ENCODE measurements at places on chromosomes 13 and 19.

DNA sequence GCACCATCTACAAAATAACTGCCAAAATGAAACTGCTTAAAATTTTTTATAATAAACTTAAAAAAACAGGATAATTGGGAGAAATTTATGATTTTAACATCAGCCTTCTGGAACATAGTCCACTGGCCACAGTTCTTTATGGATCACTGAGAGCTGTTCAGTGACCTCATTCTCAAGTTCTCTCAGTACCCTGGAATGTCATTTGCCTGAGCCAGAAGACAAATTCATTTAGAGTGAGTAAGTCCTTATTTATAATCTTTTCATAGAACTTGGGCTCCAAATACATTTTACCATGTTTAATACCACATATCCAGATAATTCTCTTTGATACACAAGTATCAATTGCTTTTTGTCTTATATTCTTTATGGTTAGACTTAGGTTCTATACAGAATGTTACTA is 87.6 kb downstream of the CAB39L start:
- no peak for DNase-seq

DNA sequence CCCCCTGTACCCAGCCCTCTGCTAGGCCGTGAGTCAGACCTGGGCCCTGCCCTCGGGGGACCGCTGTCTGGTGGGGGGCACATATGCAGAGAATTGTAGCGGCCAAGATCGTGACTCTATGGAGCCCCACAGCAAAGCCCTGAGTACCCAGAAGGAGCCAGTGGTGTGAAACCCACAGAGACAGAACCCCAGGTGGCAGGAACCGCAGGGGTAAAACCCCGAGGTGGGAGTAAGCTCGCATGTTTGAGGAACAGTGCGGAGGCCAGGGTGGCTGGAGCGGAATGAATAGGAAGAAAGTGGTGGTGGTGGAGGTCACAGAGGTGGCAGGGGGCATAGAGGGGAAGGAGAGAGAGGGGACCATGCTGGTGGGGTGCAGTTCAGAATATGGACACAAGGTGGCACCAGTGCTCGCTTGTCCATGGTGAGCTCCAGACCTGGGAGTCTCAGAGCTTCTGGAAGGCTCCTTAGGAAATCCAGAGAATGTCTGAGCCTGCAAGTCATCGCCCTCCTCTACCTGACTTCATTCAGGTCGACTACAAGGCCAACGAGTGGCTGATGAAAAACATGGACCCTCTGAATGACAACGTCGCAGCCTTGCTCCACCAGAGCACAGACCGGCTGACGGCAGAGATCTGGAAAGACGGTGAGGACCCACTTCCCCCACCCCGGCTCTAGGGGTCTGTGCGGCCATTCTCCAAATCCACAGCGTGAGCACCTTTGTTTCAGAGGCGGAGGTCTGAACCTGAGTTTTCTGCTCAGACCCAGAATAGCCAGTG is 48.9 kb downstream of the MYH14 start:
- DNase-seq, result no peak

GRCh38 chr13:108561149-108561548 is 68.3 kb upstream of the MYO16 start:
- no peak for DNase-seq

DNA sequence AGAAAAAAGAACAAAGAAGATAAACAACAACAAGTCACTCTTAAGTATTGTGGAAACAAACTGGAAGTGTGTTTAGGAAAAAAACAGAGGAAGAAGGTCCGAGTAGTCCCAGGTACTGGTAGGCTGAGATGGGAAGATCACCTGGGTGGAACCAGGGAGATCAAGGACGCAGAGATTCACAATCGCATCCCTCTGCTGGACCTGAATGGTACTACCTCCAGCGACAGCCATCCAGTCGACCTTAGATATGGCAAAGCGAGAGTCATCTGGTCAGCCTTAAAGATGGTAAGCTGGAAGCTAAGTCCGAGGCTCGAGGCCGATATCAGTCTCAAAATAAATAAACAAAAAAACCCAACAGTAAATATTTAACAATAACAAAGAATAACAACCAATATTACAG is 44.9 kb upstream of the ZNF91 start:
- no peak for DNase-seq

DNA sequence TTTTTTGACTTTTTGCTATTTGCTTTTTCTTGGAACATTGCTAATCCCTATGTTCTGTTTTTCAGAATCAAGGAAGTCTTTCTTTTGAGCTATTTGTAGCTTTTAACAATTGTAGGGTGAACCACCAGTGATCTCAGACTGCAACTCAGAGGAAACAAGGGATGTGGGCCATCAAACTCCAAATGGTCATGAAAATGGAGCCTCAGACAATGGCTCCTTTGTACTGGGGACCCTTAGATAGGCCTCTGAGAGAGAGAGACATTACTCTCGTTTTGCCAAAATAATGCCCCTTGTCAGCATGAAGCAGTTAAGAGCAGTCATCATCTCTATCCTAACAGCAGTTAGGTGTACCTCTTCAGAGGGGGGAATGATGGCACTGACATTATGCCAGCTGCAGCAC is 56.4 kb upstream of the GJB6 start:
- DNase-seq, result no peak

- no peak for DNase-seq
Measured at GRCh38 chr19:49395581-49396407, 7.7 kb downstream of the KASH5 start.

- DNase-seq, result no peak
Measured at GRCh38 chr13:84994582-84994981, 804.6 kb downstream of the SLITRK6 start.

DNA sequence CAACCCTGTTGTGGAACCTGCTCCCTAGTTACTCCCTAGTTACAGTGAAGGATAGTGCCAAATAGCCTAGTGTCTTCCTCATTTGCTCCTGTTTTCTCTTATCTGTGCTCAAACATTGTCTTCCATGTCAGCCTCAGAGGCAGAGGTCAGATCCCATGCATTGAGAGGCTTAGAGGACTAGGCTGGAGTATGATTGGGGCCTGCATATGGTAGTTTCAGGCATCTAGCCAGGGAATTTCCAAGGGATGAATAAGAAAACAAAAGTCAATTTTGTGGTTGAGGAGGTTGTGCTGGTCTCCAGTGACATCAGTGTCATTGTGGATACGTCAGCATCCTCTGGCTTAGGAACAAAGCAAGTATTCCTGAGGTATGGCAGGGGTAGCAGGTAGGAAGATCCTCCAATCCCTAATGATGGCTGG is 9.4 kb downstream of the ZNF546 start:
- no peak for DNase-seq

DNA sequence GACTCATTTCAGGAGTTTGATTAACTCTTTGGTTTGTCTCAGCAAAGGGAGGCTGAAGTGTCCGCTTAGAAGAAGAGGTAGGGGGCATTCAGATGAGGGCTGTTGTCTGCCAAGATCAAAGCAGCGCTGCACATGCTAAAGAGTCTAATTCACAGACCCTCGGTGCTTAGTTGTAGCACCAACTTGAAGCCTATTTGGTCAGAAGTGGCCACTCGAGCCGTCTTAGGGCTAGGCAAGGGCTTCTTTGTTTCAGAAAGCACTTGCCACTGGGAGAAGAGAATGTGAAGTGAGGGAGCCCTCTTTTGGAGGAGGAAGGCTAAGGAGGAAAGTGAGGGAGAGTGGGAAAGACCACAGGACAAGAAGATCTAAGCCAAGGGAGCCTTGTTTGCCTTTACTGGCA is 313.4 kb upstream of the TMTC4 start:
- no peak for DNase-seq

DNA sequence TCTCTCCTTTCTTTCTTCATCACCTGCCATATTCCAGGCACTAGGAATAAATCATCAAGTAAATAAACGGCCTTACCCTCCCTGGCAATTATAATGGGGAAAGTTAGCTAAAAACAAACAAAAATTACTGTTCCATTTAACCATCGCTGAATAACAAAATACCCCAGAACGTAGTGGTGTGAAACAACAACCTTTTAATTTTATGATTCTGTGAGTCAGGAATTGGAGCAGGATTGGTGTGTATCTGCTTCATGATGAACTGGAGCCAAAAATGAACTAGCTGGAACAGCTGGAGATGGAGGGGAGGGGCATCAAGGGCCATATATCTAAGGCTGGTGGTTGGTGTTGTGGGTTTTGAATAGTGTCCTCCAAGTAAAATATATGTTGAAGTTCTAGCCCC is 3.7 kb upstream of the CADM4 start:
- DNase-seq, result no peak

DNA sequence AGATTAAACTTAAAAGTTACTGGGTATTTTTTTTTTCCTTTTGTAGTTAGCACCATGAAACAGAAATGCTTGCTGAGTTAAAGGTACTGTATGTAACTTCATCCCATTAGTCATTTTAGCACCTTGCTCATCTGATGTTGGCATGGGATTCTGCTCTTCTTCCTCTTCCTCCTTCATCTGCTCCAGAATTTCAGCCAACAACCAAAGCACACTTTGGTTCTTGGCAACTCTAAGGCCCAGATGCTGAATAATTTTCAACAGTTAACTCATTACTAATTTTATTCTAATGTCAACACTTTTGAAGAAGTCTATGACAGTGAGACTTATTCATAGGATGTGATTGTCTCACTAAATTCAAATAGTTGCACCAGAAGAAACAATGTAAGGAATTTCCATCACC is 359.2 kb downstream of the KCTD12 start:
- DNase-seq, result no peak

DNA sequence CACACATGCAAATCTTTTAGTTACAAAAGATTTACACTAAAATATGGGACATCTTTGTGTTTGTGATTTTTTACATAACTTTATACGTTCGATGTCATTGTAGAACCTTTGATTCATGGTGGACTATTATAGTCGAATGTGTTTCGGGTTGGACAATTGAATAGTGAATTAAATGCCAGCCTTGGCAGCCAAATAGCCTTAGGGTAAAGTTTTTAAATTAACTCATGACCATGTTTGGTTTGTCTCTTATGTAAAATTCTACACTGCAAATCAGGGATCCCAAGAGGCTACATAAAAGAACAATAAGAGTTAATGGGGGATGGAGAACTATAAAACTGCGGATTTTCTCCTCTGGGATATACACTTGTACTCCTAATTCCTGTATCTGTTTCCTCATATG is 1735.6 kb upstream of the SPRY2 start:
- no peak for DNase-seq

GRCh38 chr13:112969692-112970338 is 801 bp downstream of the MCF2L start:
- DNase-seq, result peak; percentile 54

GRCh38 chr13:44303681-44304432 is 69.8 kb upstream of the SERP2 start:
- DNase-seq, result no peak

- no peak for DNase-seq
Measured at GRCh38 chr13:82912564-82912963, 969.7 kb downstream of the SLITRK1 start.

GRCh38 chr13:29907670-29908069 is 57.3 kb upstream of the UBL3 start:
- DNase-seq, result no peak

DNA sequence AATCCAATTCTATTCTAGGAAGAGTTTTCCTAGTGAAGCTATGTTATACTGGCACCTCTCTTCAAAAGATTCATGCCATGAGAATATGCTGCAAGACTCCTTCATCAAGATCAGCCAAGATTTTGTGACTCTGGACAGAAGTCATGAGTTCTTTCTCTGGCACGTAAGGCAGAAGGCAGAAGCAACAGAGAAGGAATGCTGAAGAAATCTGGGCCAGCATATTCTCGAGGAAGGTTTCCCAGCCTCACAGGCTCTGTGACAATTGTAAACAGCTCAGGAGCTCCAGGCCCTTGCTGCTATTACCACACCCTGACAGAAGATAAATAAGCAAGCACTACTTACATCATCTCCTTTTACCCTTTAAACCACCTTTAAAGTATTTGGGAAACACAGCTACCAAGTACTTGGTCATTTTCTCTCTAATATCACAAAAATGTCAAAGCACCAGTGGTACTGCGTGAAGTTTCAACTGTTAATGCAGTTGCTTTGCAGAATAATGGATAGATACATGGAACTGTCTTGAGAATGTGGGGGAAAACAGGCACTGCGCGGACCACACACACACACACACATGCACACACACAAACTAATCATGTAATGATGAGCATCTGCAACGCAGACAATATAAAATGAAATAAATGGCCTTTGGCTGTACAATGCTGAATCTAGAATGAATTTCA is 55.4 kb downstream of the INTS6 start:
- no peak for DNase-seq

- no peak for DNase-seq
Measured at GRCh38 chr13:28754698-28755545, 36.2 kb upstream of the SLC46A3 start.

DNA sequence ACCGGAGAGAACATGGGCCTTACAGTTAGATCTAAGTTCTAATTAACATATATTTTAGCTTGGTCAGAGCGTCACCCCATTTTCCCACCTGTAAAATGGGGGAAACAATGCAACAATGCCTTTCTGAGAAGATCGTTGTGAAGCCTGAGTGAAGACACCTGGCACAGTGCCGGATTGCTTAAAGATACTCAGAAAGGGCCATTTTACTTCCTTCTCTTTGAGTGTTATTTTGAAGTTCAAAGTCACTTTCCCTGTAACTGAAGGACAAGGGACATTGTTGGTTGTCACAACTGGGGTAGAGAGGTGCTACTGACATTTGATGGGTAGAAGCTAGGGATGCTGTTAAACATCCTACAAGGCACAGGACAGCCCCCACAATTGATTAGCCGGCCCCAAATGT is 28.1 kb downstream of the HSPH1 start:
- DNase-seq, result no peak

DNA sequence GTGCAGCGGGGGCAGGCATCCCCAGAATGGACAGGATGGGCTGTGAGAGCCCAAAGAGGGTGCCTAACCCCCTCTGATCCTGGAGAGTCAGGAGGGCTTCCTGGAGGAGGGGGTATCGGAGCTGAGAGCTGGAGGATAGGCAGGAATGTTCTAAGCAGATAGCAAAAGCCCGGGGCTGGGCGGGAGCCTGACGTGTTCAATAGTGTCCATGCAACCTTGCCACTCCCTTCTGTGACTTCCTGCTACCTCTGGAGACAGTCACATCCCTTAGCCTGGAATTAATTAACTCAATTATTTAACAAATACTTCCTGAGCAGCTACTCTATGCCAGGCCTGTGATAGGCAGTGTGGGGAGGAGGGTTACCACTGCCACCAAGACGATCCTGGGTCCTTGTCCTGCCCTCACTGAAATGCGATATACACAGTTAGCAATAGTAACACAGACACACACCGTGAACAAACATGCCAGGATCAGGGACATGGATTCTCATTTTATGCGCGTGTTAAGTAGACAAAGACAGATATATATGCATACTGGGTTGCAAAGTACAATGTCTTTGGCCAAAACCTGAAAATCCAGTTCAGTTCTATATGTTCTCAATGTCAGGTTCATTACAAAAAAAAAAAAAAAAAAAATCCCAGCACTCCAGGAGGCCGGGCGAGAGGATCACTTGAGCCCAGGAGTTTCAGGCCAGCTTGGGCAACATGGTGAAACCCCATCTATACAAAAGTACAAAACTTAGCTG is 10.7 kb downstream of the AP2S1 start:
- DNase-seq, result no peak

Data from 8988T (cell line).